Stimulated activated CD4-positive, alpha-beta T cell treated with anti-CD3 and anti-CD28 coated beads, Interleukin-2, amount 100 ng/mL, for 24 hours (primary cell): ENCODE measurements at places on chromosomes 7 and 10.

DNA sequence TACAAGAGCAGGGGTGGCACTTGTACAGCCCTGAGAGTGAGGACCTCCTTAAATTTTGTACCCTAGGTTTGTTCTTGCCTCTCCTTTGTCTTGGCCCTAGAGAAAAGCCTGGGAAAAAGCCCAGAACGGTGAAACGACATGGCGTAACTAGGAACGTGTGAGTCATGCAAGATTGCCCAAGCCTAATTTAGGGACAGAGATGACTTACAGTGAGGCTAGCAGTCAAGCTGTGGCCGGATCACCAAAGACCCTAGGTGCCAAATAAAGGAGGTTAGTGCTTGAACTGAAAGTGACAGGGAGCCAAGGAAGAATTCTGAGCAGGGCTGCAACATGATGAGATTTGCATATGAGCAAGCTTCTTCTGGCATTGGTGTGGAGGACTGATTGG, 25.1 kb downstream of the TBXAS1 start:
- DNase-seq: no peak

GRCh38 chr7:51234139-51234538, 82.5 kb downstream of the COBL start:
- no peak for DNase-seq

- no peak for DNase-seq
Measured at GRCh38 chr10:115921795-115922194, 351.2 kb downstream of the GFRA1 start.

DNA sequence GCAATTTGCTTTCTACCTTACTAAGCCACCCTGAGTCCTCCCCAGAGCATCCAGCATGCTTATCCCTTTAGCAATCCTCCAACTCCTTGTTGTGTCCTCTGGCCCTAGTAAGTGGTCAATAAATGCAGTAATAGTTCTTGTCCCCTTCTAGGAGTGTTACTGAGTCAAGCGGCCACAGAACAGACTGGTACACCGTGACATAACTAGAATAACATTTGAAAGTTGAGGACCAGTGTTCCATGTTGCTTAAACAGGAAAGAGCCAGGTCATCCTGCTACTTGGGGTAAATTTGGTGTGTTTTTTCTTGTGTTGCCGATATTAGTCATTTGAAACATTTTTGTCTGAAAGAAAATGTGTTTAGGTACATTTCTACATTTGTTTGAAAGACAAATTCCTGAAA, 4.8 kb upstream of the CDK6 start:
- no peak for DNase-seq

DNA sequence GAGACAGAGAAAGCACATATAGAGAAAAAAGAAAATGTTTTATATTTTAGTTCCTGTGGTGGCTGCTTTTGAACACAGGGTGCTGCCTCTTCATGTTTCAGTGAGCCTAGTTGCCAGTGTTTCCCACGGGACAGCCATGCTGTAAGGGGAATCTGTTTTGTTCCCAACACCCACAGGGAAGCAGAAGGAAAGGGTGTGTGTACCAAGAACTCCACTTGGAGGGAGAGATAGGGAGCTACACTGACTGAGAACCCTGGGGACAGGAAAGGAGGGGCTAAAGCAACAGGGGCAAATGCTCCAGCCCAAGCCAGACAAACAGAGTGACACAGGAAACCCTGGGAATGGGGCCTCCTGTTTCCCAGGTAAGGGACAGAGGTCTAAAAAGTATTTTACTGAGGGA, 40.2 kb downstream of the FRMPD2 start:
- no peak for DNase-seq

DNA sequence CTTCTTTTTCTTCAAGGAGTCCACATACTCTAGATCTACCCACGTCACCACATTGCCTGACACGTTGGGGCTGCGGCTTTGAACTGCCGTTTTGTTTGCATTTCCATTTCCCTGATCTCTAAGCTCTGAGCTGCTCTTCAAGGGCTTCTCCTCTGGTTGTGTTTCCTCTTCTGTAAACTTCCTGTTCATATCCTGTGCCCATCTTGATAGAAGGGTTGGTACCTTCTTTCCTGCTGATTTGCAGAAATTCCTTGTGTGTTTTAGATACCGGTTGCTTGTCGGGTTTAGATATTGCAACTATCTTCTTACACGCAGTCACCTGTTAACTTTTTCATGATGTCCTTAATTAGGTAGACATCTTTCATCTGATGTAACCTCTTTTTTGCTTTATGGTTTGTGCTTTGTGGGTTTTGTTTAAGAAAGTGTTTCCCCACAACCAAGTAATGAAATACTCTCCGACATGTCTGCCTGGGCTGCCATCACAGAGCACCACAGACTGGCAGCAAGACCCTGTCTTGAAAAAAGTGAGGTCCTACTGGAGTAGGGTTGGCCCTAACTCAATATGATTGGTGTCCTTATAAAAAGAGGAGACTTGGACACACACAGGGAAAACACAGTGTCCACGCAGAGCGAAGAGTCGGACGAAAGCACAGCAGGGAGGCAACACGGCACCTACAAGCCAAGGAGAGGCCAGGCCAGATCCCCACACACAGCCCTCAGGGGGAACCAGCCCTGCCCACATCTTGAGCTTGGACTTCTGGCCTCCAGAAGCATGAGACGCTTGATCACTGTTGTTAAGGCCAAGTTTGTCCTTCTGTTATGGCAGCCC, 99.1 kb upstream of the PDGFA start:
- peak; percentile 58 for DNase-seq

DNA sequence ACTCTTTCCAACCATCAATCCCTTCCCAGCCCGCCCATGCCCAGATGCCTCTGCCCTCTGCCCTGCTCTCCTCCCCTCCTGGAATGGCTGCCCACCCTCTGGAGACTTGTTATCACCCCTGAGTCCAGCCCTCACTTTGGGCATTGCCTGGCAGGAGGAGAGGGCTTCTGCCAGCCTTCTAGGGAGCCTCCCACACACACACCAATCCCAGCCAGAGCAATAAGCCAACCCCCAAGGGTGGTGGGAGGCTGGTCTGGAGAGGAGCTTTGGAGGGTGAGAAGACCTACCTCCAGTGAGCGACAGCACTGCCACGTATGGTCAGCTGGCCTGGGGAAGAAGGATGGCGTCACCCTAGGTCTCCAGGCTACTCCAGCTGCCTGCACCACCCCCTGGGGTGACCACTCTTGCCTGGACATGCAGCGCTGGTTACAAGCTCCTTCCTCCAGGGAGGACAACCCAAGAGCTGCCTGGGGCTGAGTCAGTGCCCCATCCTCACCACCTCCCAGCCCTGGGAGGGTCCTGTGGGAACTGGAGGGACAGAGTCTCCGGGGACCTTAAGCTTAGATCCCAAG, 8.4 kb downstream of the C10orf105 start:
- DNase-seq: no peak

GRCh38 chr10:99536338-99537085, 3.8 kb downstream of the NKX2-3 start:
- no peak for DNase-seq

GRCh38 chr7:2157473-2158279, 75.1 kb downstream of the MAD1L1 start:
- DNase-seq: no peak

GRCh38 chr7:134504660-134505164, 22.7 kb upstream of the AKR1B10 start:
- no peak for DNase-seq

DNA sequence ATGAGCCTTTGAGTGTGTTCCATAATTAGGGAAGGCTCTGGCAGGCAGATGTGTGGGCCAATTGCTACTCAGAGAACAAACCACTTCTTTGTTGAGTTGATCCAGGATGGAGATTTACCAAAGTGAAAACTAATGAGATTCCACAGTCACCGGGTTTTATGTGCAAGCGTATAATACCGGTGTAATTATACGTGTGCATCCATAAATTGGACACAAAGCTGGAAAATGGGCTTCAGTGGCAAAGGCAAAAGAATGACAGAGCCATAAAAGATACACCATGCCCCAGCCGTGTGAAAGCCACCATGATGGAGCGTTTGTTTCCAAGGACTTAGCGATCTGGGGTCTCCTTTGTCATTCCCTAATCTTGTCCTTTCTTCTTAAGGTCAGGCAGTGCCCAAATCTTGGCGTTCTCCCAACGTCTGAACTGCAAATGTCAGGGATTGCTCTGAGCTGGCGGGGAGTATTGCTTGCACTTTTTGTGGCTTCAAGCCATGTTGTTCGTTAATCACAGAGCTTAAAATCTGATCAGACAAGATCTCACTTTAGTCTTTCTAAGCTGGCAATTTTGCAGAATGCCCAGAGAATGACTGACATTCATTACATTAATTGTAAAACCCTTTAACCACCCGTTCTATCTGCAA, 70.1 kb downstream of the NPTX2 start:
- no peak for DNase-seq

- no peak for DNase-seq
Measured at GRCh38 chr10:92640107-92640506, 47.2 kb downstream of the KIF11 start.

DNA sequence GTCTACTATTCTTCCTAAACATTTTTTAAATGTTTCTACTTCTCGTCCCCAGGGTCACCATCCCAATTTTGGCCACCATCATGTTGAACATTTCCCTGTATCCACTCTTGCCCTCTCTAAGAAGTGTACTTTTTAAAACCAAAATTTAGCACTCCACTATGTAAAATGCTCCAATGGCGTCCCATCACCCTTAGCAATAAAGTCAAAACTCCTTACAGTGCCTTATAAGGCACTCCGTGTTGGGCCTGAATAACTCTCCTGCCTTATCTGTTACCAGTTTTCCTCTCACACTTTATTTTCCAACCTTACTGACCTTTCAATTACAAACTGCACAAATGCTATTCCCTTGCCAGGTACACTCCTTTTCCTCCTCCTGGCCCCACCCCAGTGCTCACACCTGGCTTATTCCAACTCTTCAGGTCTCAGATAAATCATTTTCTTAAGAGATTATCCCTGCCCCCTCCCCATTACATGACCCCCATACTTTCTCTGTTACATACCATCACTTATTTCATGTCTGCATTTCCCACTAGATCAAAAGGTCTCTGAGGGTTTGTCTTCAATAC, 1.3 kb downstream of the TMEM168 start:
- DNase-seq: no peak

- DNase-seq: no peak
Measured at GRCh38 chr7:128420773-128421172, 11.0 kb upstream of the IMPDH1 start.

DNA sequence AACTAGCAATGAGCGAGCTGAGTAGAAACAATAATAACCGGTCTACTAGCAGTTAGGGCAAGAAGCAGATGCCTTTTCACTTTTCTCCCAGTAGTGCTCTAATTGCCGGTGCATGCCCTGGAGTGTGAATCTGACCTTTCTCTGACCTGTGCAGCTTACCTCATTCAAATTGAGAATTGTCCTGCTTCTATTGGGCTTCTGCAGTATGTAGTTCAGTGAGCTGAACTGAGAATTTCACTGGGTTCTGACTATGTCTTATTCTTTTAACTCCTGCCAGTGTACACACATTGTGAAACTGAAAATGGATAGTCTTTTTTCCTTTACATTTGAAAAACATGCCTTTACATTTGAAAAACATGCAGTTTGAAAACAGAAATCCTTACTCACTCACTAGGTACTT, 157.9 kb upstream of the GRM3 start:
- no peak for DNase-seq

GRCh38 chr7:139018910-139019309, 16.9 kb downstream of the ZC3HAV1L start:
- DNase-seq: no peak

DNA sequence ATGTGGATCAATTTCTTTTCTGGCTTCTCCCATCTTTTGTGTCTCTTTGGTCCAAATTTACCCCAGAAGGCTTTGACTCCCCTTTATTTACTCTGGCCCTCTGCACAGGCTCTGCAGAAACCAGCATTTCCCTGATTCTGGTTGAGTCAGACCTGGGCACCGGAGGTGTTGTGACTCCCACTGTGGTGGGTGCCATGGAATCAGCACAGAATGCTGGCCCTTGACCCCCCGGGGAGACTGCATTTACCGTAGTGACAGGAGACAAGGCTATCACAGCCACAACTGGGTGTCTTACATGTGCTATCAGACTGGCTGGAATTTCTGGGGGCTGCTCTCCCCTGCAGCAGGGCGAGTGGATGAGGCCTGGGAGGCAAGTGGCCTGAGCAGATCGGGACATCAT, 37.6 kb downstream of the PLXDC2 start:
- no peak for DNase-seq
